HuH-7 (cell line): ENCODE measurements at places on chromosomes 12 and 14.

- peak; percentile 19 for DNase-seq
These were observed 582 bp downstream of the SGPP1 start for GRCh38 chr14:63727231-63727735.

DNA sequence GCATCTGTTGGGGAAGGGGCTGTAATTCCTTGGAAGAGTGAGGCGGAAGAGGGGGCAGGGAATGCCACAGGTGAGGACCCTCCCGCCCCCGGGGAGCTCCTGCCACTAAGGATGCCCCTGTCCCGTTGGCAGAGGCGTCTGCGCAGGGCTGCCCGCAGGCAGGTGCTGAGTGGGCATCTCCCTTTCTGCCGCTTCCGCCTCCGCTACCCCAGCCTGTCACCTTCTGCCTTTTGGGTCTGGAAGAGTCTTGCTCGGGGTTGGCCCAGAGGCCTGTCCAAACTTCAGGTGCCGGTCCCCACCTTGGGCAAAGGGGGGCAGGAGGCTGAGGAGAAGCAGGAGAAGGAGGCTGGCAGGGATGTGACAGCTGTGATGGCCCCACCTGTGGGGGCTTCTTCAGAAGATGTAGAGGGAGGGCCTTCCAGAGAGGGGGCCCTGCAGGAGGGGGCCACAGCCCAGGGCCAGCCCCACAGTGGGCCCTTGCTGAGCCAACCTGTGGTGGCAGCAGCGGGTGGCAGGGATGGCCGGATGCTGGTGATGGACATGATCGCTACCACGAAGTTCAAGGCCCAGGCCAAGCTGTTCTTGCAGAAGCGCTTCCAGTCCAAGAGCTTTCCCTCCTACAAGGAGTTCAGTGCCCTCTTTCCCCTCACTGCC, 10.0 kb downstream of the VRTN start:
- DNase-seq = no peak

- DNase-seq = no peak
These were observed 480.2 kb upstream of the PRICKLE1 start for GRCh38 chr12:43069768-43070221.

DNA sequence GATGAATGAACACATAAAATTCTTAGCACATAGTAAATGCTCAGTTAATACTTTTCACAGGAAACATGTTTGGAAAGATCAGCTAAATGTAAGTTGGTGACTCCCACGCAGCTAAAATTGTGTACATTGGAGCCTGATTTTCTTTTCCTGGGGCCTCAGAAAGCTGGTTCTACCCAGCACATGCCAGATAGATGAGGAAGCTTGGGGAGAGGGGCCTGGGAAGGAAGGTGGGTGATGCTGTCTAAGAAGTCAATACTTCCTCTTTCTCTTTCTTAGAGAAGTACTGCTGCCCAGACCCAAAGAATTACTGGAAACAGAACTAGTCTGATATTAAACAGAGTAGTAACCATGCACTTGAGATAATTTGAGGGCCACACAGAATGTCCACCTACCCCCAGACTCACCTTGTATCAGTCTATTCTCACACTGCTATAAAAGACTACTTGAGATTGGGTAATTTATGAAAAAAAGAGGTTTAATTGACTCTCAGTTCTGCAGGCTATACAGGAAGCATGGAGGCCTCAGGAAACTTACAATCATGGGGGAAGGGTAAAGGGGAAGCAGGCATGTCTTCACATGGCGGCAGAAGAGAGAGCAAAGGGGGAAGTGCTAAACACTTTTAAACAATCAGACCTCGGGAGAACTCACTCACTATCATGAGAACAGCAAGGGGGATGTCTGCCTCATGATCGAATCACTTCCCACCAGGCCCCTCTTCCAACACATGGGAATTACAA, 123.3 kb upstream of the MED13L start:
- DNase-seq = no peak

DNA sequence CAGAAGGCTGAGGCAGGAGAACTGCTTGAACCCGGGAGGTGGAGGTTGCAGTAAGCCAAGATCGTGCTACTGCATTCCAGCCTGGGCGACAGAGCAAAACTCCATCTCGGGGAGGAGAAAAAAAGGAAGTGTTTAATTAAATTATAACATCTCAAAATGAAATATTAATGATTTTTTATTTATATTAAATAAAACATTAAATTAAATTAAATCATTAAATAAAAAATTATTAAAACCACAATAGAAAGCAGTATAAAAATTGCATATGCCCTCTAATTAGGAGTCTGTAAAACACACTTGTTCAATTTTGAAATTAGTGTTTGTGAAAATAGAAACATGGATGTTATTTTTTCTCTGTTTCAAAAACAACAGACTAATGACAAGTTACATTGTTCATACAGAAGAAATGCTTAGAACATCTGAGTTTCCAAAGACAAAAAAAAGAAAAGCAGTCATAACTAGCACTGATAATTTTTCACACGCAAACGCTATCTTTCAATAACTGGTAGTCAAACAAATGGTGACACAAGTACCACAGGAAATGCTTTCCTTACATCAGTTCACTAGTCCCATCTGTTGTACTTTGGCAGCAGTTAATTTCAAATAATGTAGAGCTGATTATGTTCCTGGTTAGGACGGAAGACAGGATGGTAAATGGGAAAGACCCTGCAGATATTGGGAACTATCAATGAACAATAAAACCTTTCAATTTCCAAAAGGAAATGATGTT, 54.9 kb downstream of the HECTD4 start:
- no peak for DNase-seq

DNA sequence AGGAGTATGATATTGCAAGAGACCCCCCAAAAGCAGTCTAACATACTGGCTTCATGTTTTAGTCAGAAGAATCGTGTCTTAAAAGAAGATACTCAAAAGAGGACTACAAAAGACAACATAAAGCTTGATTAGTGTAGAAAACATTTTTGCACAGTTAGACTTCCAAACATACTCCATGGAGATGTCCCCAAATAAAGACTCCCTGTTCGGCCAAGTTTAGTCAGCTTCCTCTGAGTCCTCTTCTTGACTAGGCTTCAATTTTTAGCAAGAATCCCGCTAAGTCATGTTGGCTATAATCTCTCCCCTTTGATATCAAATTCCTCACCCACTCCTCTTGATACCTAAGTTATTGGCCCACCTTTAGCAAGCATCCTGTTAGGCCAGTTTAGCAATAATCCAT, 298.0 kb downstream of the RMST start:
- no peak for DNase-seq

DNA sequence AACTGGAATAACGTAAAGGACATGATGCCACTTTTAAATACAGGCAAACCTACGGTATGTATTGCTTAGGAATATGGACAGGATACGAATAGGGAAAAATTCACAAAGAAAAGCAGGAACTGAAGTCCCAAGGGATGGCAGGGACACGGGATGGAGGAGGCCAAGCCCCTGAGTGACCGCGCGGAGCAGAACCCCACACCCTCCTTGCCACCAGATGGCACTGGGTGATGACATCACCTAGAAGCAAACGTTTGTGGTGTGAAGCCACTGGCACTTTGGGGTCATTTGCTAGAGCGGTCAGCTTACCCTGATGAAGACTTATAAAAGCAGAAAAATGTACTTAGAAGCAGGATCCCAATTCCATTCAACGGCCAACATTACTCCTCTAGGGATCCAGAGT, 9.4 kb downstream of the DHX37 start:
- no peak for DNase-seq

- DNase-seq = no peak
These were observed 78.1 kb downstream of the TBX3 start for GRCh38 chr12:114605918-114606317.

GRCh38 chr12:117097159-117097558, 2.1 kb downstream of the TESC start:
- no peak for DNase-seq

DNA sequence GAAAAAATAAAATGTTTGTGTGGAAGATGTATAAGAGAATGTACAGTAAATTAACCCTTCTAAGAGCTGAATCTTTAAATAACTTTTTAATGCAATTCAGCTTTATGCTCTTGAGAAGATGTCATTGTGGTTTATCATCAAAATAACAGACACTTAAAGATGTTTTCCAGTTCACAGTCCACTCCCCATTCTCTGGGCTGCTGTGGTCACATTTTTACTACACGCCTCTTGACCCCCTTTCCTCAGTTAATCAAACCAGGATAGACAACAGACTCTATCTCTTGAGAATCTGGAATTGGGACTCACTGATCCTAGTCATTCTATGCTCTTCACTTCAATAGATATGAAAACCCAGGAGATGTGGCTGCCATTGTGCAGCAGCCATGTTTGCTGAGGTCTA, 24.7 kb upstream of the OR6J1 start:
- no peak for DNase-seq

DNA sequence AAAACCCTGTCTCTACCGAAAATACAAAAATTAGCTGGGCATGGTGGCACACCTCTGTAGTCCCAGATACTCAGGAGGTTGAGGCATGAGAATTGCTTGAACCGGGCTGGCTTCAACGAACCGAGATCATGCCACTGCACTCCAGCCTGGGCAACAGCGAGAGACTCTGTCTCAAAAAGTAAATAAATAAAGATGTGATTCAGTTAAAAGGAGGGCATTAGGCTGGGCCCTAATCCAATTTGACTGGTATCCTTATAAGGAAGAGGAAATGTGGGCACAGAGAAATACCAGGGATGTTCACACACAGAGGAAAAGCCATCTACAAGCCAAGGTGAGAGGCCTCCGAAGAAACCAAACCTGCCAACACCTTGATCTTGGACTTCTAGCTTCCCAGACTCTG, 10.1 kb upstream of the DCAF4 start:
- no peak for DNase-seq

DNA sequence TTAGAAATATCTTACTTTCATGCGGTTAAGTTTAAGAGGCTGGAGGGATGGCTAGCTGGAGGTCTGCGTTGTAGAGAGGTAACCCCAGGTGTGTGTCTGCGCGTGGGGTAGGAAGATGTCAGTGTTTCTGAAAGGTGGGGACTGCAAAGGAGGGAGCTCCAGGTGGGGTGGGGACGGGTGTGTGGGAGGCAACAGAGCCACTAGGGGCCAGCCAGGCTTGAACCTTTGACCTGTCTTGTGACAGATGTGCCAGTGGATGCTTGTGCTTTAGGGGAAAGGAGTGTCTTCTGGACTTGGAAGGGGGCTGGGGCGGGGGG, 841 bp downstream of the GLI1 start:
- no peak for DNase-seq

GRCh38 chr14:89616852-89617341, 199.9 kb upstream of the FOXN3 start:
- no peak for DNase-seq

- no peak for DNase-seq
These were observed 8.8 kb downstream of the BCL7A start for GRCh38 chr12:122030424-122031035.

DNA sequence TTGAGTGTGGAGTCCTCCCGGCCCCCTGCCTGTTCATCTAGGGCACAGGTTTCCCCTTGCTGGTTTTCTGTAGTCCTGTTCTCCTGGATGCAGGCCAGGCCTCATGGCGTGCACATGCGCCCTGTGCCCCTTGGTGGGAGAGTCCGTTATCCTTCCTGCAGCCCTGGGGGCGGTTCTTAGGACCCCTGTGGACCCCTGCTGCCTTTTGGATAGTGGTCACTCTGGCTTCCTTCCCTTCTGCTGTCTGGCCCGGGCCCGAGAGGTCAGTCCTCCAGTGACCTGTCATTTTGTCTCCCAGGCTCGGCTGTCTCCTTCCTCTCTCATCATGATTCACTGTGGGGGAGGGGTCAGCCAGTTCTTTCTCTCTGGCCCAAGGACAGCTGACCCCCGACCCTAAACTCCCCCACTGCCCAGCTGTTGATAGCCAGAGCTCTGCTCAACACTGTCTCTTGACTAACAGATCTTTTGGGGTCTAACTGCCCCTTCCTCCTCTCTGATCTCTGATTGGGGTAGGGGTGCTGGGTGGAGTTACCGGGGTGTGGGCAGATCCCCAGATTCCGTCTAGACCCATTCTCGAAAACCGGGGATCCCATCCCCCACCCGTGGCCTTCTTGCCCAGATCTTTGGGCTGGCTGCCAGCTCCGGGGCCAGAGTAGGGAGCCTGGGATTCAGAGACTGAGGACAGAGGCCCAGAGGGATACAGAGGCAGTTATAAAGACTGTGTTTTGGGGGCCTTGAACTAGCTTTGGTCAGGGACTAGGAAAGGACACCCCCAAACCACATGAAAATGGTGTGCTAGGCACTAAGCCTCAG, 7.0 kb downstream of the CCND2 start:
- DNase-seq = no peak

GRCh38 chr12:104490850-104491249, 34.1 kb downstream of the CHST11 start:
- no peak for DNase-seq

DNA sequence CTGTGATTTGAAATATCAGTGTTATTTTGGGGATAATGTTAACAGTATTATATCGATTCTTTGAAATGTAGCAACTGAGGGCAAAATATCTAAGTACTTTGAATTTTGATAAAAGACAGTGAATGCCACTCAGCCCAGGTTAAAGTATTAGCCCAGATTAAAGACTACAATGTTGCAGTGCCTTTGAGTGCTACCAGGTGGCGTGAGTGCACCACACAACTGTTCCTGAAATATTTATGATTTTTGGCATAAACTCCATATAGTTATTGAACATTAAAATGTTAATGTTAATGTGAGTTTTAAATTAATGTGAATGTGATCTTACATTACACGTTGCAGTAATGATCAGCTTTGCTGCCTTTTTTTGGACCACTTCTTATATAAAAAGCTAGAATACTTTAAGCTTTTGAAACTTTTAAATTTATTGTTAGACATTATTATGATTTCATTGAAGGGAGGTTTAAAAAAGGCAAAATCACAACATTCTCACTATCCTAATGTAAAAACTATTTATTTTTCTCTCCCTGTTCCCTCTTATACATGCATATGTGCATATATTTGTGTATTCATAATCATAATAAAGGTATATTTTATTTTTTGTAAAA, 22.5 kb downstream of the MRPS35 start:
- DNase-seq = peak; percentile 32

DNA sequence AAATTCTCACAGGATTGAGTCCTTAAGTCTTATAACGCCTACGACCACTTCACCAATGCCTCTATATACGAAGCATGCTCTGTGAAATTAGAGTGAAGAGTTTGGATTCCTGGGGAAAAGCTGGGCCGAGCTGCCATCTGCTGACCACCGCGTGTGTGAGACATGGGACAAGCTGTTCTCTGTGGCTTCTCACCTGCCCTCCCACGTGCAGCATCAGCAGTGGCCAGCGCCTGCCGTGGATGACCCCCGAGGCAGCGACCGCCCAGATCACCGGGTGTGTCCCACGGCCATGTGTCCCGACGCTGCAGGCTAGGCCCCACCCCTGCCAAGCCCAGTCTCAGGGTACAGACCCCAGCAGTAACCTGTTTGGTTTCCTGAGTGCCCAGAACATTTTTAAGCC, 21.6 kb upstream of the GOLGA3 start:
- no peak for DNase-seq

- DNase-seq = no peak
These were observed 176.4 kb downstream of the ANO2 start for GRCh38 chr12:5768581-5769196.

- no peak for DNase-seq
These were observed 73.2 kb downstream of the CEP83 start for GRCh38 chr12:94386422-94386821.

DNA sequence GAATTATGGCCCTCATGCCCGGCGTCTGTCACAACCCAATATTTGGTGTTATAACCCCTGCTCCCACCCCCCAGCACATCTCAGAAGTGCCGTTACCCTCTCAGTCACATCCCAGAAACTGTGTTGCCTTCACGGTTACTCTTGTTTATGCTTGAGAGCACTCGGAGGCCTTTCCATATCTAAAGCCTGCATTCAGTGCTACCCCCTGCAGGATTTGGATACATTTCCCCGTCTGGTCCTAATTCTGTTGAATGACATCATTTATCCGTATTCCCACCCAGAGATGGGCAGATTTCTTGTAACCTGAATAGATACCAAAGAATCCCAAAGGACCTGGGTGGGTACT, 19.1 kb upstream of the FOS start:
- DNase-seq = no peak

GRCh38 chr12:90473831-90474230, 481.1 kb downstream of the CCER1 start:
- DNase-seq = no peak
